Cardiac muscle cell (in vitro differentiated cells and primary cell): ENCODE measurements at places on chromosomes 1 and 21. TPM values are rescaled to one million over a fixed set of nuclear protein-coding genes. Genes with fewer than 3 reads are reported as not detected.

GLUL gene
- total RNA-seq = 152 and 166 TPM in 2 replicates

NEK2 gene
- total RNA-seq = 4.1 and 51.2 TPM in 2 replicates

TSPAN2 gene
- total RNA-seq = 26.6 and 45.6 TPM in 2 replicates

FMO4 gene
- 3.5 and 4.1 TPM in 2 replicates for total RNA-seq

C2CD4D gene
- total RNA-seq = not detected in 2 replicates

NCSTN gene
- total RNA-seq = 55.4 and 65.8 TPM in 2 replicates

SYT14 gene
- total RNA-seq = 0.36 and 0.70 TPM in 2 replicates

IRF6 gene
- 1.4 and 2.6 TPM in 2 replicates for total RNA-seq

E2F2 gene
- 2.1 and 2.5 TPM in 2 replicates for total RNA-seq

KLHDC8A gene
- total RNA-seq = 0.18 and 0.71 TPM in 2 replicates

TMEM200B gene
- total RNA-seq = 17.6 and 37.6 TPM in 2 replicates

CYP4B1 gene
- total RNA-seq = not detected in 2 replicates

PTPN22 gene
- not detected in 2 replicates for total RNA-seq

HFM1 gene
- total RNA-seq = 6.3 and 8.3 TPM in 2 replicates

FMO2 gene
- not detected in 2 replicates for total RNA-seq
